ENCODE measurements at places on chromosomes 4 and X.
A peak's percentile ranks its signal among the peaks of the same experiment; 100 is the strongest.

- DNase-seq, result no peak
These were observed 28.6 kb downstream of the MAGEB1 start for GRCh38 chrX:30275498-30275897.

DNA sequence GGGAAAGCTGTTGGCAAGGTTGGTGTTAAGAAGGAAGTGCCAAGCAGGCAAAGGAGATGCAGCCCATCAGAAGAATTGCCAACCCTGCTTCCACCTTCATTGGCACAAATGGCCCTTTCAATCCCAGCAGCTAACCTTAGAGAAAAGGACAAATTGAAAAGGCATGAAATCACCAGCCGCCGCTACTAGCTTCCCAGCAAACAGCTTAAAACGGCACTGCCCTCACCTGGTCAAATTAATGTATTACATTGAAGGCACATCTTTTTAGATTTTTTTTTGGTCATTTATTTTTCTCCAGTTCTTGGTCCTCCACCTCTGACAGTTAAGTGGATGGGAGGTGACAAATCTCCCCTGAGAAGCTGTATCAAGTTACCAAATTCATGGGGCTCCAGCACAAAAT, 51.0 kb upstream of the NHSL2 start:
- no peak for DNase-seq

- no peak for DNase-seq
These were observed 32.8 kb upstream of the PTTG2 start for GRCh38 chr4:37927434-37927833.

DNA sequence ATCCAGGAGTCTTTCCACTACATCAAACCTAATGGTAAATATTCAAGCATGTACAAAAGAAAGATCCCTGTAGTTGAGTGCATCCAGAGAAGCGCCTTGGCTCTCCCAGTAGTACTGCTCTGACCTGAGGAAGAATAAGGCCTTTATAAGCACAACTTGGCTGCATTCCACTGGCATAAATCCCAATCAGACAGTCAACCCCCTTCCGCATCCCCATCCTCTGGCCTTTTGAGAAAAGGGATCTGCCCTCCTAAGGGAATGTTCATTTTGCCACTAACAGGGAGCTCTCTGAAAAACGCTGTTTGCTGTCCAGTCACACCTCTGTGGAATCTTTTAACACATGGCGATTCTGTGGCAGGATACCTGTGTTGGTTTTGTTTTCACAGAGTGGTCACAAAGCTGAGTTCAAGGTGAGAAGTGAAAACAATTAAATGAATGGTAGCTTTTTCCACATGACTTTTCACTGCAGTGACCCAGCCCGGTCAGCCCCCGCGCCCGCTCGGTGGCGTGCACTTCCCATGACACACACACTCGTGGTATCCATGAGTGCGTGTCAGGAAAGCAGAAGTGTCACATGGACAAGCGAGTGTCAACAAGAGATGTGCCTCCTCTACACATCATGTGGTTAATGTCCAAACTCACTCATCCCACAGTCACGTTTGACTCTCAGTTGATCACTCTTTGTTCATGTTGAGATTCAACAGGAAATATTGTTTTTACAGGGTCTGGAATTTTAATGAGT, 112.2 kb upstream of the ENPP6 start:
- DNase-seq, result peak; percentile 42

GRCh38 chrX:13309631-13310030, 10.2 kb downstream of the ATXN3L start:
- no peak for DNase-seq

DNA sequence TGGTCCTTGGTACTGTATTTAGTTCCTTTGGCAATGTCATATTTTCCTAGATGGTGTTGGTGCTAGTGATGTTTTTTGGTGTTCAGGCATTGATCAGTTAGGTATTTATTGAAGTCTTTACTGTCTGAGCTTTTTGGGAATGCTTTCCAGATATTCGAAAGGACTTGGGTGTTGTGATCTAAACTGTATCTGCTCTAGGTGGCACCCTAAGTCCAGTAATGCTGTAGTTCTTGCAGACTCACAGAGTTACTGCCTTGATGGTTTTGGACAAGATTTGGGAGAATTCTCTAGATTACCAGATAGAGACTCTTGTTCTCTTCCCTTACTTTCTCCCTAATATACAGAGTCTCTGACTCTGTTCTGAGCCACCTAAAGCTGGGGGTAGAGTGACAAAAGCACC, 513.6 kb upstream of the PITX2 start:
- DNase-seq, result no peak

DNA sequence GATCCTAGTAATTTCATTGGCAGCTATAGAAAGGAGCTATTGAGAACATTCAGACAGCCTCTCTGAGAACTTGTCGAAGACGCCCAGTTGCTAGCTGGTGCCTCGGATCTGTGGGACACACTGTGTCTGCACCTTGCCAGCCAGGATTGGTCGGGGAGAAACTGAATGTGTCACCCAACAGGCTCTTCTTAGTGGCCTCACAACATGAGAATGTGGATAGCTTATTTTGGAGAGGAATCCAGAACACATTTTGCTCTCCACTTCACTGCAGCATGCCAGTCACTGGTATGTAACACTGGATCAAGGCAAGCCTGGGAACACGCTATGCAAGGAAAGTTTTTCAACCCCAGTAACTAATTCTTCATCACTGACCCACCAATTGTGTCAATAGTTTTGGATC, 89.5 kb upstream of the TRPC3 start:
- DNase-seq, result no peak

DNA sequence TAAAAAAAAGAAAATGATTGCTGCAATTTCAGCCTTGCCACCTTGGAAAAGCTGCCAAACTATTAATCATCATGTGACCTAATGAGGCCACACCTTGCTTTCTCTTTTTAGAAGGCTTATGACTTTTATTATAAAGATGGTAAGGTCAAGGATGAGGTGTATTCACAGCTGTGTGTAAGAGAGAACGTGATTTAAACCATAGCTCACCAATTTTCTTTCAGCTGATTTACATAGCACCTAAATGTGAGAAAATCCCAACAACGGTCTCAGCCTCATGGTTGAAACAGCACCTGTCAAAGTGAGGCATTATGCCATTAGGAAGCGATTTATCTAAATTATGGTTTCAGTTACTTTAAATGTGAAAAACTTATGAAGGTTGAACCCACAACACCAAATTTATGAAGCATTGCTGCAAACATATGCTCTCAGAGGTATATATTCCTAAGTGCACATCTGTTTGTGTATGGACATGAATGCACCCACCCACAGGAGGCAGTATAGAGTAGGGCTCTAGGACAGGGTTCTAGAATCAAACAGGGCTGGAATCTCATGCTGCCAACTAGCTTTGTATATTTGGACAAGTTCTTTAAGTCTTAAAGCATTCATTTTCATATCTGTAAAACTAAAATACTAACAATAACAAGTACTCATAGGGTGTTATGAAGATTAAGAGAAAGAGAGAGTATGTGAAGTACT, 40.7 kb downstream of the ANXA3 start:
- DNase-seq, result peak; percentile 14

DNA sequence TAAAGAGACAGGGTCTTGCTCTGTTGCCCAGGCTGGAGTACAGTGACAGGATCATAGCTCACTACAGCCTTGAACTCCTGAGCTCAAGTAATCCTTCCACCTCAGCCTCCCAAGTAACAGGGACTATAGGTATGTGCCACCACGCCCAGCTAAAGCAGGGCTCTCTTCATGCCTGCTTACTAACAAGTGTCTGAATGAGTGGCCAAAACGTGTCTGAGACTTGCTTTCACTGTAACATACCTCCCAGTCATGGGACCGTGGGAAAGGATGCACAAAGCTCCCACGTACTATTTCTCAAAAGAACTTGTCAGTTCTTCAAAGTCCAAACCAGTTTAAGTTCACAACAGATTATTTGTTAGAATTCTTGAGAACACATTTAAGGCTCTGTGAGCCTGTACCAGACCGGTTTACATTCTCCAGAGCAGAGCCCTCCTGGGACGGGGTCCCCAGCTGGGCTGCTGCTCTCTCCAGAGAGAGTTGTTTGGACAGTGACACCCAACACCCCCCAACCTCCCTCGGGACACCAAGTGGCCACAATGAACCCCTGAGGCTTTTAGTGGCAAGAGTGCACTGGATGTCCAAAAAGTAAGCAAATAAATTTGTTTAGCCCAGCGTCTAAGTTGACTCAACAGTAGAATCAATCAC, 24.1 kb downstream of the SH3KBP1 start:
- DNase-seq, result no peak

GRCh38 chr4:61521451-61521850, 321.3 kb downstream of the ADGRL3 start:
- DNase-seq, result no peak

- DNase-seq, result no peak
These were observed 8.0 kb upstream of the ODAPH start for GRCh38 chr4:75547647-75548387.

DNA sequence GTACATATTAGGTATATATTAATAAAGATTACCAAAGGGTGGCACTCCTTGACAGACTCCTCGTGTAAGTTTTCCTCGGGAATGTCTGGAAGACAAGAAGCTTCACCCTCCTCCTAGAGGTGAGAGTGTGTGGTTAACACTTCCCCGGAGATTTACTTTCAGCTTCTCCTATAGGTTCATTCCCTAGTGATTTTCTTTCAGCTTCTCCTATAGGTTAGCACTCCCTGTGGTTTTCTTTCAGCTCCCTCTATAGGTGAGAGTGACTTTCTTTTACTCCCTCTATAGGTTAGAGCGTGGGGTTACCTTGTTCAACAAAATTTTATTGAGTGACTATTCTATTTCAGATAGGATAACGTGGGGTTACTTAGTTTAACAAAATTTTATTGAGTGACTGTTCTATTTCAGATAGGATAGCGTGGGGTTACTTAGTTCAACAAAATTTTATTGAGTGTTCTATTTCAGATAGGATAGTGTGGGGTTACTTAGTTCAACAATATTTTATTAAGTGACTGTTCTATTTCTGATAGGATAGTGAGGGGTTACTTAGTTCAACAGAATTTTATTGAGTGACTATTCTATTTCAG, 106.0 kb upstream of the PLAC1 start:
- no peak for DNase-seq

DNA sequence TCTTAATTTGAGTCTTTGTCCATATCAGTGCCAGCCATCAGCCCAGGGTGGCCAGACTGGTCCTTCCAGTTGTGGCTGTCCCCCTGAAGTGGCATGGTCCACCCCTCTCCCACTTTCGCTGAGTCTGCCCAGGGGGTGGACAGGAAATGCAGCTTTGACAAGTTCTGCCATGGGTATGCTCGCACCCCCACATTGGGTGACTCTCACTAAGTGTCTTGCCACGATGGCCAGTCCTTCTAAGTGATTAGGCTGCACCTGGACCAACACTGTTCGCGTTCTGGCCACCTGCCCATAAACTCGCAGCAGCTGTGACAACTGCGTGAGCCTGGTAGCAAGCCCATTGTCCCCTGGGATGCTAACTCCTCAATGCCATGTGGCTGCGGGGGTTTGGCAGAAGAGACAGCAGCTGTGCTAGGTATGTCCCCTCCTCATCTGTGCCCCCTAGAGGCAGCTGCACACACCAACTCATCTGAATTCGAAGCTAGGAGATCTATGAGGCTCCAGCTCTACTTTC, 10.0 kb upstream of the LNX1 start:
- DNase-seq, result no peak

DNA sequence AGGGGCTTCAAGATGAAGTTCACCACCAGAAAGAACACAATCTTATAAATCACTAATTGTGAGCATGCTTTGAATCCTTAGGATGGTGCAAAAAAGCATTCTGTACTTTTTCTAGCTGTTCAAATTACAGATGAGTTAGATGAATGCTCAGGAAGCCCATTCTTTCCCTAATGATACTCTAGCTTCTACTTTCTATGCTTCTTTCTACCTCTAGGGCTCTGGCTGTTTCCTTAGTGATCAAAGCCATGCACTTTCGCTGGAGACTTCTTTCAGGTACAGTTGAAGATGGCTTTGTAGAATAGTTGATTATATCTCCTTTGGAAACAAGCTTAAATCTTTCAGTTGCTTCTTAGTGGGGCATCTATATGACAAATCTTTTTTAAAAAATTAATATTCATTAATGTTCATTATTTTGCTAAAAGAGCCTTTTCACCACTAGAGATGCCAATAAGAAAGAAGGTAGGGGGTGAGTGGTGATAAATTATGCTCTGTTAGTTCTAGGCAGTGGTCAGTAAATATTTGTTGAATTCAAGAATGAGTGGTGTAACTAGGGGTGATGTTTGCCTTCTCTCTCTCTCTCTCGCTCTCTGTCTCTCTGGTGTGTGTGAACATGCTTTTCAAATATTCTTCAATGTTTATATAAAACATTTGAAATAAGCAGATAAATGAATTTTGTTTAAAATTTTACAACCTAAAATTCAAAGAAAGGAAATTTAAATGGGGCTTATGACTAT, 169.4 kb downstream of the GLUD2 start:
- DNase-seq, result no peak

GRCh38 chr4:3262208-3263052, 13.5 kb downstream of the MSANTD1 start:
- no peak for DNase-seq

- DNase-seq, result peak; percentile 32
These were observed 168.5 kb upstream of the MAP3K15 start for GRCh38 chrX:19683817-19684216.

GRCh38 chr4:114146947-114147618, 167.6 kb upstream of the ARSJ start:
- DNase-seq, result no peak

GRCh38 chrX:48702032-48702431, 5.5 kb downstream of the SUV39H1 start:
- DNase-seq, result no peak

DNA sequence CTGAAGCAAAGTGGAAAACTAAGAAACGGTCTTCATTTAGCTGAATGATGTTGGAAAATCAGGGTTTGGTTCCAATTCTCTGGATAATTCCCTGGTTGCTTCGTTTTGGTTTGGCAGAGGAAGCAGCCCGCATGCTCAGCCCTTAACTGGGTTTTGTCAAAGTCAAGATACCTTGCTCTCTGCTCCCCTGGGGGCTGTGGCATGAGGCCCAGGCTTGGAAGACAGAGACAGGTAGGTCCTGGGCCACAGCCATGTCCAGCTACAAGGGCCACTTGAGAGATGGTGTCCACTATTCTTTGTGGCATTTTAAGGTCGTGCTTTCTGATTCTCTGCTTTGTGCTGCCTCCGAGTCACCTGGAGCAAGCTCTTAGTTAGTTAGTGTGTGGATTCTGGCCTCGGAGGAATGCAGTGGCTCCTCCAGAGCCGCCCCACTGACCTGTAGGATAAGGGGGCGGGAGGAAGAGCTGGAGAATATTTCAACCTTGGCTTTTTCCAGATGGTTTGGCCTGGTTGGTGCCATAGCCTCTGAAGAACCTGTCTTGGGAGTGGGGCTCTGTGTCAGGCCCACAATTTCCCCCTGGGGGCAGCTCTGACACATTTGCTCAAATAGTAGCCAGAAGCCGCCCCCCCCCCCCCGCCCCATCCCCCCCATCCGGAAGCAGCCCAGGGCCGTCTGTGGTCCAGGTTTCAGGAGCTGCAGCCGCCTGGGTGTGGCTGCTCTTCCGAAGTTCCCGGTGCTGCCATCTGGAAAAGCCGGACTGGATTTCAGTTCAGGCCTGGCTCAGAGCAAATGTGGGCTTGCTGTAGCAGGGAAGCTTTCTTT, 147.1 kb downstream of the NHS start:
- DNase-seq, result no peak

Data from activated CD4-positive, alpha-beta T cell treated with anti-CD3 and anti-CD28 coated beads, Interleukin-2, amount 50 U/mL, for 48 hours (primary cell).